ENCODE measurements at places on chromosomes 4 and X.
A peak's percentile ranks its signal among the peaks of the same experiment; 100 is the strongest.

GRCh38 chr4:180788729-180789128 is 1454.5 kb upstream of the TENM3 start:
- no peaks in the 10 kb centered on the region for H3K4me1 ChIP-seq
- H3K27ac ChIP-seq: no peak overlapping the region
- H3K27me3 ChIP-seq: no peaks in the 10 kb centered on the region
- peaks cover 2% of the 10 kb centered on the region for H3K36me3 ChIP-seq
- H3K4me3 ChIP-seq: no peak overlapping the region

GRCh38 chrX:53616946-53617345 is 69.6 kb downstream of the HUWE1 start:
- peaks cover 52% of the 10 kb centered on the region for H3K36me3 ChIP-seq
- H3K27ac ChIP-seq: no peak overlapping the region
- H3K27me3 ChIP-seq: no peaks in the 10 kb centered on the region
- no peak for DNase-seq
- H3K4me1 ChIP-seq: peaks cover 10% of the 10 kb centered on the region
- no peak overlapping the region for H3K4me3 ChIP-seq

GRCh38 chr4:89619206-89619962 is 217.6 kb downstream of the SNCA start:
- H3K4me1 ChIP-seq: no peaks in the 10 kb centered on the region
- peaks cover 10% of the 10 kb centered on the region for H3K27me3 ChIP-seq
- H3K4me3 ChIP-seq: no peak overlapping the region

GRCh38 chr4:124964251-124964650 is 251.7 kb upstream of the ANKRD50 start:
- no peaks in the 10 kb centered on the region for H3K36me3 ChIP-seq
- no peak overlapping the region for H3K27ac ChIP-seq
- no peaks in the 10 kb centered on the region for H3K4me1 ChIP-seq
- H3K4me3 ChIP-seq: no peak overlapping the region
- no peak for DNase-seq

DNA sequence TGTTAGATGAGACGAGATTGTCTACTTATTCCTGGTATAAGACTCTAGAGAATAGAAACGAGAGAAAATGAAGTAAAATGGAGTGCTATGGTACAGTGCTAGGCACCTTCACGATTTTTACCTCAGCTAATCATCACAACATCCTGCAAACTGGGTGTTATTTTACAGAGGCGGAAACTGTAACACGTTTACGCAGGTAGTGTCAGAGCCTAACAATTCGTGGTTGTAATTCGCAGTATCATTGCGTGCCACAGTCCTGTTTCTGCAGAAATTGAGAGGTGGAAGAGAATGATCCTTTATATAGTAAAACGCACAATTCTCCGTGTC is 383 bp upstream of the TBC1D19 start:
- peaks cover 27% of the 10 kb centered on the region for H3K4me1 ChIP-seq
- H3K4me3 ChIP-seq: peak overlapping the region; percentile 94
- no peak for DNase-seq

GRCh38 chrX:130524476-130525194 is 122.8 kb downstream of the RBMX2 start:
- no peak for DNase-seq
- peaks cover 2% of the 10 kb centered on the region for H3K36me3 ChIP-seq
- H3K27ac ChIP-seq: no peak overlapping the region
- no peaks in the 10 kb centered on the region for H3K4me1 ChIP-seq
- H3K27me3 ChIP-seq: peaks cover 11% of the 10 kb centered on the region

DNA sequence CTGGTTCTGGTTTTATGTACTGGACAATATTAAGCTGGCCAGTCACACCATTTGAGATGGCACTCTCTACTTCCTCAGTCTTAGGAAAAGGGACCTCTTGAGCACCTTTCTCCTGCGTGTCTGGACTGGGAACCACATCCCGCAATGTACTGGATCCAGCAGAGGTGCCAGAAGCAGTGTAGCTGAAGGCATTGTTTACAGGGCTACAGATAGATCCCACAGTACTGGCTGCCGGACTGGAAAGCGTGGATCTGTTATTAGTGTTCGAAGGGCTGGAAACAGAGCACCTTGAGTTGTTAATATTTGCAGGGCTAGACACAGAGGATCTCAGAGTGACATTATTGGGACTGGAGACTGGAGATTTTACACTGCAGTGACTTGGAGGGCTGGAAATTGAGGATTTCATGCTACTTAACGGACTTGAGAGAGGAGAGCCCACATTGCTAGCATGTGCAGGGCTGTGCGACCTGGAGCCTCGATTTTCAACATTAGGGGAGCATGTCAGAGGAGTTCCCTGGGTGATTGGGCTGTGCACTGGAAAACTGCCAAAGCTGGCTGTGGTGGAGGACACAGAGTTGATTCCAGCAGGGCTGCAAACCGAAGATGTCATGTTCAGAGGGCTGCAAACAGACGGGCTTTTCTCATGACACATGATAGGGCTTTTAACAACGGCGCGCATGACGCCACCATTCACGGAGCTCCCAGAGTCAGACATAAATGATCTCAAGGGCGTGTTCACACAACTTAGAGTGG is 6.4 kb downstream of the NR3C2 start:
- peaks cover 31% of the 10 kb centered on the region for H3K4me1 ChIP-seq
- peaks cover 12% of the 10 kb centered on the region for H3K36me3 ChIP-seq
- peaks cover 2% of the 10 kb centered on the region for H3K27me3 ChIP-seq
- peak overlapping the region; percentile 44 for H3K4me3 ChIP-seq
- no peak overlapping the region for H3K27ac ChIP-seq

GRCh38 chrX:37904833-37905232 is 57.5 kb upstream of the DYNLT3 start:
- H3K36me3 ChIP-seq: no peaks in the 10 kb centered on the region
- peaks cover 30% of the 10 kb centered on the region for H3K27me3 ChIP-seq
- no peak overlapping the region for H3K27ac ChIP-seq
- H3K4me3 ChIP-seq: peak overlapping the region; percentile 40
- DNase-seq: no peak
- H3K4me1 ChIP-seq: no peaks in the 10 kb centered on the region

DNA sequence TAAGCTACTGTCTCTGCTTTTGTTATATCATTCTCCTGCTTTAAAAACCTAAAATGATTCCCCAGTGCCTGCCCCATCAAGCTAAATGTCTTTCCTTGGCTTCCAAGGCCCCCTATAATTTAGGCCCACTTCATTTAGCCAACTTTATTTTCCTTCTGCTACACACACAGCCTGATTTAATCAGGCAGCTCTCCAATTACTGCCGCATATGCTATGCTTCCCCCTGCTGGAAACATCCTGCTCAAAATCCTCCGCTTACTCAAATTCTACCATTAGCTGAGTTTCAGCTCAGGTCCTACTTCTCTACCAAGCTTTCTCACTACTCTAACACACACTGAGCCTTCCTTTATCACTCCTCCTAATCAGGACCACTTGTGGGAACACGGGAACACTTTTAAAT is 17.0 kb downstream of the LAMP2 start:
- peak overlapping the region; percentile 76 for H3K27ac ChIP-seq
- H3K27me3 ChIP-seq: no peaks in the 10 kb centered on the region
- H3K4me3 ChIP-seq: no peak overlapping the region
- no peak for DNase-seq
- peaks cover 23% of the 10 kb centered on the region for H3K36me3 ChIP-seq

DNA sequence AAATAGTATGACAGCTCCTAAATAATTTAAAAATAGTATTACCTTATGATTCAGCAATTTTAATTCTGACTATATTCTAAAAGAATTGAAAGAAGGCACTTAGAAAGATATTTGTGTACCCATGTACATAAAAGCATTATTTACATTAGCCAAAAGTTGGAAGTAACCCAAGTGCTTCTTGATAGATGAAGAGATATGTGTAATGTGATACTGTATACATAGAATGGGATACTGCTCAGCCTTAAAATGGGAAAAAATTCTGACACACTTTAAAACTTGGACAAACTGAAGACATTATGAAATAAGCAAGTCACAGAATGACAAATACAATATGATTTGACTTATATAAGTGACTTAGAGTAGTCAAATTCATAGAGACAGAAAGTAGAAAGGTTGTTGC is 112.2 kb downstream of the IDS start:
- no peak for DNase-seq
- no peak overlapping the region for H3K4me3 ChIP-seq
- H3K36me3 ChIP-seq: no peaks in the 10 kb centered on the region
- peaks cover 9% of the 10 kb centered on the region for H3K27me3 ChIP-seq
- no peaks in the 10 kb centered on the region for H3K4me1 ChIP-seq

- no peaks in the 10 kb centered on the region for H3K36me3 ChIP-seq
- H3K4me3 ChIP-seq: no peak overlapping the region
- no peaks in the 10 kb centered on the region for H3K27me3 ChIP-seq
- no peaks in the 10 kb centered on the region for H3K4me1 ChIP-seq
- no peak for DNase-seq
Observed at GRCh38 chrX:29067351-29067750, 480.1 kb downstream of the IL1RAPL1 start.

- no peaks in the 10 kb centered on the region for H3K27me3 ChIP-seq
- DNase-seq: no peak
- no peaks in the 10 kb centered on the region for H3K4me1 ChIP-seq
- H3K4me3 ChIP-seq: no peak overlapping the region
Observed at GRCh38 chr4:68773699-68774098, 42.1 kb upstream of the UGT2B10 start.

GRCh38 chrX:69029771-69030170 is 135.5 kb downstream of the PJA1 start:
- H3K4me1 ChIP-seq: peaks cover 5% of the 10 kb centered on the region
- H3K27ac ChIP-seq: no peak overlapping the region
- no peak for DNase-seq
- no peaks in the 10 kb centered on the region for H3K36me3 ChIP-seq

GRCh38 chrX:11265352-11265751 is 27.9 kb upstream of the AMELX start:
- no peak overlapping the region for H3K4me3 ChIP-seq
- no peaks in the 10 kb centered on the region for H3K27me3 ChIP-seq
- DNase-seq: no peak
- H3K4me1 ChIP-seq: no peaks in the 10 kb centered on the region

DNA sequence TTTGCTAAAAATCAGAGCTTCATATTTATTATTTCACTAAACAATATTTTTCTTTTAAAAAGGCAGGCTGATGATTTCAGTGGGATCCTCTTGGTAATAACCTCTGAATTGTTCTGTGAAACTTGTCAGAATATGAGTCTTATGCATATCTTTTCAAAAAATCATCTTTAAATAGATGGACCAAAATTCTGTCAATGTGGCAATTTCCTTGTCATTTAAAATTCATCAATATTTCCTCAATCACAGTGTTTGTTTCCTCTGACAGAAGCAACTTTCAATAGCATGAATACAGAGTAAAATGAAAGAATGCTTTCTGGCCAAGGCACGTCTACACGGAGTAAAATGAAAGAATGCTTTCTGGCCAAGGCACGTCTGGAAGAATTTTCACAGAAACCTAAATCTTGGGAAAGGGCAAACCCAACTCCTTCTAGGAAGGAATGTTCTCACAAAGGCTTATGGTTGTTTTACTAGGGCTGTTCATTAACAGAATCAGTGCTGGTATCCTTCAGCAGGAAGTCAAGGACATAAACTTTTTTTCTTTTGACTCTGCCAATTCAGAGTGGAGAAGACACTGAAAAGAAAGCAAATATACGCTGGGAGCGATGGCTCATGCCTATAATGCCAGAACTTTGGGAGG is 99.0 kb upstream of the GPR34 start:
- no peaks in the 10 kb centered on the region for H3K27me3 ChIP-seq
- H3K4me3 ChIP-seq: no peak overlapping the region
- peaks cover 8% of the 10 kb centered on the region for H3K36me3 ChIP-seq

- no peaks in the 10 kb centered on the region for H3K4me1 ChIP-seq
- H3K4me3 ChIP-seq: peak within 1 kb of the TSS; percentile 18
- H3K27me3 ChIP-seq: peaks cover 42% of the 10 kb centered on the region
- H3K36me3 ChIP-seq: no peaks in the 10 kb centered on the region
Observed at GRCh38 chrX:38220415-38221390, at the start of gene SRPX. Gene SRPX (minus strand): TSS chrX:38220871. CDS start chrX:38220792, 79 bp downstream.

GRCh38 chrX:85922821-85923220 is 124.5 kb downstream of the CHM start:
- no peak overlapping the region for H3K4me3 ChIP-seq
- no peaks in the 10 kb centered on the region for H3K36me3 ChIP-seq
- no peak overlapping the region for H3K27ac ChIP-seq
- no peak for DNase-seq
- H3K27me3 ChIP-seq: no peaks in the 10 kb centered on the region

- no peak for DNase-seq
- no peaks in the 10 kb centered on the region for H3K4me1 ChIP-seq
- H3K27me3 ChIP-seq: peaks cover 24% of the 10 kb centered on the region
- H3K36me3 ChIP-seq: no peaks in the 10 kb centered on the region
Observed at GRCh38 chrX:50497114-50497513, 26.5 kb upstream of the DGKK start.

DNA sequence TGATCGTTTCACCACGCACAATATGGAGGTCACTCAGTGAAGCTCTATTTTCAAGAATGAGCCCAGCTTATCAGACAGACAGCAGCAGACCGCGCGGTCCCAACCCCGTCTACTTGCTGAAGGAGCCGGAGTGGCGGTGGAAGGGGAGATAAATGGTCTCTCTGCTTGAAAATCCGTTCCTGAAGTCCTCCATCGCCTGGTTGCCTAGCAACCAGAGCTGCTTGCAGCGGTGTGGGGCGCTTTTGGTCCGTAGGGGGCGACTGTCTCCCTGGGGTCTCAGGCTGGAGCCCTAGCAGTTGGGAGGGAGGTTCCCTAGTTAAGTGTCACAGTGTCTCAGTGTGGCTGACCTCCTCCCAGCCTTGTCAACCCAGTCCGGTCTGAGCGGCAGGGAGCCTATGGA is 8.3 kb upstream of the DLG3 start:
- DNase-seq: no peak
- H3K27me3 ChIP-seq: peaks cover 13% of the 10 kb centered on the region
- H3K27ac ChIP-seq: peak overlapping the region; percentile 19
- H3K4me1 ChIP-seq: peaks cover 14% of the 10 kb centered on the region
- H3K36me3 ChIP-seq: peaks cover 5% of the 10 kb centered on the region
- no peak overlapping the region for H3K4me3 ChIP-seq

GRCh38 chrX:68822641-68823410 is 6.0 kb upstream of the EFNB1 start:
- no peak for DNase-seq
- no peak overlapping the region for H3K27ac ChIP-seq
- H3K27me3 ChIP-seq: no peaks in the 10 kb centered on the region
- H3K36me3 ChIP-seq: no peaks in the 10 kb centered on the region

- H3K27ac ChIP-seq: no peak overlapping the region
- DNase-seq: no peak
- no peaks in the 10 kb centered on the region for H3K4me1 ChIP-seq
Observed at GRCh38 chrX:39477031-39477761, 620.6 kb downstream of the BCOR start.

GRCh38 chrX:69145714-69146113 is 19.5 kb downstream of the PJA1 start:
- H3K27ac ChIP-seq: no peak overlapping the region
- DNase-seq: no peak
- H3K27me3 ChIP-seq: no peaks in the 10 kb centered on the region
- no peak overlapping the region for H3K4me3 ChIP-seq

GRCh38 chr4:159446266-159446976 is 343.5 kb downstream of the RAPGEF2 start:
- H3K27me3 ChIP-seq: peaks cover 14% of the 10 kb centered on the region
- no peaks in the 10 kb centered on the region for H3K4me1 ChIP-seq
- H3K4me3 ChIP-seq: no peak overlapping the region
- no peak overlapping the region for H3K27ac ChIP-seq
- no peaks in the 10 kb centered on the region for H3K36me3 ChIP-seq

- no peaks in the 10 kb centered on the region for H3K4me1 ChIP-seq
- DNase-seq: no peak
- no peak overlapping the region for H3K27ac ChIP-seq
- no peak overlapping the region for H3K4me3 ChIP-seq
- H3K36me3 ChIP-seq: no peaks in the 10 kb centered on the region
Observed at GRCh38 chrX:24396931-24397279, 36.5 kb downstream of the SUPT20HL1 start.

Data from central memory CD8-positive, alpha-beta T cell (primary cell).